ENCODE measurements at places on chromosomes 1 and 21. TPM values are rescaled to one million over a fixed set of nuclear protein-coding genes. Genes with fewer than 3 reads are reported as not detected.

GRCh38 chr1:184935920-184936798 is 38.1 kb downstream of the NIBAN1 start:
- H3K4me1 ChIP-seq, result peaks cover 23% of the 10 kb centered on the region
- H3K4me3 ChIP-seq, result no peak overlapping the region
- H3K36me3 ChIP-seq, result no peaks in the 10 kb centered on the region
- no peaks in the 10 kb centered on the region for H3K27me3 ChIP-seq
- no peak for DNase-seq

DNA sequence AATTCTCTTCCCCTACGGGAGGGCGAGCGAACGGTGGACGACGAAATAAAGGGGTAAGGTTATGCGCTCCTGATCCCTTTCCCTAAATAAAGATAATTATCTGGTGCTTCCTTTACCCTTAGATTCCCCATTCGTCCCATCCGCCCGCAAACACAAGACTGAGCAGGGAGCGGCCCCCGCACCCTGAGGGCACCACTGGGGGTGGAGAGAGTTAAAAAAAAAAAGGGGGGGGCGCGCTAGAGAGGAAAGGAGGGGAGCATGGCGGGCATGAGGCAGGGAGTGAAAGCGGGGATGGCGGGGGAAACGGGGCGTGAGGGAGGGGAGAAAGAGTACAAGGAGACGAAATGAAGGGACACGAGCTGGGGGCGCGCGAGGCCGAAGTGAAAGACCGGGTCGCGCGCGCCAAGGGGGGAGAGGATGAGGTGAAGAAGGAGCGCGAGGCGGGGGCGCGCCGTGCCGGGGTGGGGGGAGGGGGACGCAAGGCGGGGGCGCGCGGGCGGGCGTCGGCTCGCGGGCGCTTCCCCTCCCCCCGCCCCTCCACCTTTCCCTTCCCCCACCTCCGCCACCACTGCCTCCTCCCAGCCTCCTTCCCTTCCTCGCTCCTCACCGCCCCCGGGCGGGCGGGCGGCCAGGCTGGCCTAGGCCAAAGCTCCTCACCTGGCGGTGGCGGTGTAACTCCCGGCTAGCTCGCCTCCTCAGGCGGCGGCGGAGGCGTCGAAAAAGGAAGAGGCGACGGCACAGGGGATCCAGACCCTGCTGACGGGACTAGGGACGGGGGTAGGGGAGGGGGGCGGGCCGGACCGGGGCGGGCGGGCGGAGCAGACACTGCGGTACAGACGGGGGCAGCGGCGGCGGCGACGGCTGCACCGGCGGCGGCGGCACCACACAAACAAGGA is 448 bp downstream of the GATAD2B start:
- H3K27me3 ChIP-seq, result no peaks in the 10 kb centered on the region
- no peak for DNase-seq
- peak overlapping the region; percentile 87 for H3K27ac ChIP-seq
- no peaks in the 10 kb centered on the region for H3K36me3 ChIP-seq

DNA sequence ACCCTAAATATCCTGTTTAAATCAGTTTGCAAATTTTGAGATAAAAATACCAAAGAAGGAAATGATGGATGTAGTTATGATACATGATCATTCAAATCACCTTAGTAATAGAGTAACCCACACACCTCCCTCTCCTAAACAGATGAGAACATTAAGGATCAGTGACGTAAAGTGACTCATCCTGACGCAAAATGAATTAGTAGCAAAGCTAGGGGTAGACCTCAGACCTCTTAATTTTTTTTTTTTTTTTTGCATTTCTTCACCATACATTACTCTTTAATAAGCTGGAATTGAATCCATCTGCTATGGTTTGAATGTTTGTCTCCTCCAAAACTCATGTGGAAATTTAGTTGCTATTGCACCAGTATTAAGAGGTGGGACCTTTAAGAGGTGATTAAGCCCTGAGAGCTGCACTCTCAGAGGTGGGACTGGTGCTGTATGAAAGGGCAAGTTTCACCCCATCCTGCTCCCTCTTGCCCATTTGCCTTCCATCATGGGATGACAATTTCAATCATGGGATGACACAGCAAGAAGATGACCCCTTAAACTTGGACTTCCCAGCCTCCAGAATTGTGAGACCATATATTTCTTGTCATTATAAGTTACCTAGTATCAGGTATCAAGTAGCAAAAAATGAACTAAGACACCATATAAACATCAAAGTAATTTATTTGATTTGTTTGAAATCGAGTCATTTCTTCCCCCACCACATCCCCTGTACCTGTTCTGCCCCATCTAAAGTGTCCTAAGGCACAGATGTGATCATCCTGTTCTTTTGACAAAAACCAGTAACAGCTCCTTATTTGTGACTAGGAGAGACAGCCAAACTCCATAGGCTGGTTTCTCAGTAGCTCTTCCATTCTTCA is 114.6 kb upstream of the DUSP10 start:
- no peaks in the 10 kb centered on the region for H3K36me3 ChIP-seq
- no peak overlapping the region for H3K4me3 ChIP-seq
- peaks cover under 1% of the 10 kb centered on the region for H3K4me1 ChIP-seq

GRCh38 chr21:29571949-29572348 is 273.2 kb downstream of the BACH1 start:
- H3K27me3 ChIP-seq, result no peaks in the 10 kb centered on the region
- H3K27ac ChIP-seq, result no peak overlapping the region
- H3K4me1 ChIP-seq, result no peaks in the 10 kb centered on the region

GRCh38 chr21:33047231-33047630 is 21.5 kb downstream of the OLIG2 start:
- no peaks in the 10 kb centered on the region for H3K36me3 ChIP-seq
- no peak for DNase-seq
- H3K4me3 ChIP-seq, result no peak overlapping the region
- no peak overlapping the region for H3K27ac ChIP-seq
- no peaks in the 10 kb centered on the region for H3K4me1 ChIP-seq

GRCh38 chr1:211939876-211940468 is 95.4 kb downstream of the INTS7 start:
- H3K27me3 ChIP-seq, result no peaks in the 10 kb centered on the region
- H3K36me3 ChIP-seq, result peaks cover 2% of the 10 kb centered on the region
- H3K4me3 ChIP-seq, result no peak overlapping the region
- H3K27ac ChIP-seq, result no peak overlapping the region

- DNase-seq, result no peak
- H3K27me3 ChIP-seq, result no peaks in the 10 kb centered on the region
- no peak overlapping the region for H3K4me3 ChIP-seq
- H3K4me1 ChIP-seq, result no peaks in the 10 kb centered on the region
These were observed 16.4 kb downstream of the SUSD4 start for GRCh38 chr1:223347583-223347982.

GRCh38 chr1:71521655-71522264 is 440.9 kb upstream of the ZRANB2 start:
- H3K27ac ChIP-seq, result no peak overlapping the region
- H3K27me3 ChIP-seq, result no peaks in the 10 kb centered on the region
- H3K36me3 ChIP-seq, result no peaks in the 10 kb centered on the region
- H3K4me1 ChIP-seq, result no peaks in the 10 kb centered on the region
- H3K4me3 ChIP-seq, result no peak overlapping the region
- no peak for DNase-seq

GRCh38 chr1:168439456-168440375 is 104.1 kb downstream of the XCL2 start:
- DNase-seq, result peak; percentile 45
- H3K4me3 ChIP-seq, result peak overlapping the region; percentile 46
- H3K36me3 ChIP-seq, result no peaks in the 10 kb centered on the region
- H3K27me3 ChIP-seq, result no peaks in the 10 kb centered on the region
- H3K27ac ChIP-seq, result no peak overlapping the region

- H3K36me3 ChIP-seq, result no peaks in the 10 kb centered on the region
- H3K4me3 ChIP-seq, result no peak overlapping the region
- peak overlapping the region; percentile 39 for H3K27ac ChIP-seq
- no peak for DNase-seq
- H3K27me3 ChIP-seq, result no peaks in the 10 kb centered on the region
- peaks cover 9% of the 10 kb centered on the region for H3K4me1 ChIP-seq
These were observed 71.1 kb downstream of the IER5 start for GRCh38 chr1:181159451-181160140.

DNA sequence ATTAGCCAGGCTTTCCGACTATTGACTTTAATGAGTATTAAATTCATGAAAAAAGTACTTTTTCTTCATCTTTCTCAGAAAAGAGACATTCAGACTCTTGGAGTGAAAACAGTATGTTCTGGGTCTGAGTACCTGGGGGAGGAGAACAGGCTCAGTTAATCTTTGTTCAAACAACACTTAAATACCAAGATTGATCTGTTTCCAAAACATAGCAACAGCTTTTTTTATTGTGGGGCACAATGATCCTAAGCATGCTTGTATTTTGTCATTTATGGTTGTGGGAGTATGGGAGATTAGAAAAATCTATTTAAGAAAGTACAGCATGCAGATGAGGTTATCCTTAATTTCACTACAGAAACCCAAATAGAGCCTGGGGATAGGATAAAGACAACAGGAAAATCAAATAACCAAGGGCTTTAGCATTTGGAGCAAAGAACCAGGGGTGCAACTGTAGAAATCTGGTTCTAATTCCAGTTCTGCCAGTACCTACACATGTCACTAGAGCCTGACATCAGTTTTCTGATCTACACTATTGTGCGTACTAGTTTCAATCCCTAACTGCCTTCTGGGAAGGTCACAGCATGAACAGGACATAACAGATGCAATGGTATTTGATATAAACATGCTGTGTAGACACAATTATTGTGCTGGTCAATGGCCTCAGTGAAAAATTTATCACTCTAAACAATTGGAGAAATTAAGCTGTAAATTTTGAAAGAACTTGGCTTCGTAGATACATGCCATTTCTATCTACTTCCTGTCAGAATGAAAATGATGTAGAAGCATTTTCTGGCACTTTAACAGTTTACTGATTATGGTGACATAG is 91.2 kb downstream of the KCNK1 start:
- H3K27me3 ChIP-seq, result no peaks in the 10 kb centered on the region
- H3K4me3 ChIP-seq, result no peak overlapping the region
- H3K36me3 ChIP-seq, result no peaks in the 10 kb centered on the region
- no peak for DNase-seq
- H3K27ac ChIP-seq, result no peak overlapping the region

- H3K4me3 ChIP-seq, result no peak overlapping the region
- H3K4me1 ChIP-seq, result no peaks in the 10 kb centered on the region
- no peak for DNase-seq
- no peaks in the 10 kb centered on the region for H3K36me3 ChIP-seq
These were observed 191.8 kb downstream of the ZNF326 start for GRCh38 chr1:90186506-90187322.

DNA sequence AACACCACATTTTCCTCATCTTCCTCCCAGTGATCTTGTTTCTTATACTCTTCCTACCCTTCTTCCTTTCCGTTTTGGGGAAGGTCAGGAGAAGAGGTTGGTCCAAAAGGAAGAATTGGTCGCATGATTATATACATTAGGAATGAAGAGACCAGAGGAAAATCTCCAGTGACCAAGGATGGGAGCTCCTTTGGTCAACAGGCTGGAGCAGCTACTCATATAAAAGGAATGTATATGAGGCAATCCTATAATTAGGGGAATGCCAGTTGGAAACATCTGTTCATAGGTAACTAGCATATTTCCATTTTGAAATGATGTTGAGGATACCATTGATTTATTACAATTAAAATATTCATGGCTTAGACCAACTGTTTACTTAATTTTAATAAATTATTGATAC is 114.5 kb downstream of the LRRC40 start:
- H3K27ac ChIP-seq, result no peak overlapping the region
- no peak overlapping the region for H3K4me3 ChIP-seq
- H3K36me3 ChIP-seq, result no peaks in the 10 kb centered on the region
- no peak for DNase-seq

- H3K27ac ChIP-seq, result peak overlapping the region; percentile 64
- DNase-seq, result no peak
These were observed 156.7 kb downstream of the SYT2 start for GRCh38 chr1:202553560-202554038.

- H3K36me3 ChIP-seq, result no peaks in the 10 kb centered on the region
- H3K4me3 ChIP-seq, result no peak overlapping the region
- H3K27me3 ChIP-seq, result no peaks in the 10 kb centered on the region
- no peak overlapping the region for H3K27ac ChIP-seq
- DNase-seq, result no peak
These were observed 151.9 kb downstream of the NTPCR start for GRCh38 chr1:233102341-233102740.

GRCh38 chr1:16120940-16121410 is 34.9 kb downstream of the EPHA2 start:
- H3K4me1 ChIP-seq, result no peaks in the 10 kb centered on the region
- H3K27ac ChIP-seq, result no peak overlapping the region
- peaks cover 4% of the 10 kb centered on the region for H3K36me3 ChIP-seq
- DNase-seq, result no peak
- H3K4me3 ChIP-seq, result no peak overlapping the region

DNA sequence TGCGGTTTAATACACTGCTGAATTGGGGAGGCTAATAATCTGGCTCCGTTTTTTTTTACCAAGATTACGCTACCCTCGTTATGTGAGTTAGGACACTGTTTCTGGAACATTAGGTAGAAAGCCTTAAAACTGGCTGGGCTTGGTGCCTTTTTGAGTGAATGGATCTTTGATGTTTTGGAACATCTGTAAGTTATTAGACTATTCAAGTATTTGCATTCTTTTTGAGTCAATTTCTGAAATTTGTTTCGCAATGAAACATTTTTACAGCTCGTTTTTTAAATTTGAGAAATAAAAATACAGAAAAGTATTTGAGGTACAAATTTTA is 106.9 kb downstream of the LTN1 start:
- no peak for DNase-seq
- H3K36me3 ChIP-seq, result peaks cover 8% of the 10 kb centered on the region
- H3K27ac ChIP-seq, result peak overlapping the region; percentile 78
- no peak overlapping the region for H3K4me3 ChIP-seq

DNA sequence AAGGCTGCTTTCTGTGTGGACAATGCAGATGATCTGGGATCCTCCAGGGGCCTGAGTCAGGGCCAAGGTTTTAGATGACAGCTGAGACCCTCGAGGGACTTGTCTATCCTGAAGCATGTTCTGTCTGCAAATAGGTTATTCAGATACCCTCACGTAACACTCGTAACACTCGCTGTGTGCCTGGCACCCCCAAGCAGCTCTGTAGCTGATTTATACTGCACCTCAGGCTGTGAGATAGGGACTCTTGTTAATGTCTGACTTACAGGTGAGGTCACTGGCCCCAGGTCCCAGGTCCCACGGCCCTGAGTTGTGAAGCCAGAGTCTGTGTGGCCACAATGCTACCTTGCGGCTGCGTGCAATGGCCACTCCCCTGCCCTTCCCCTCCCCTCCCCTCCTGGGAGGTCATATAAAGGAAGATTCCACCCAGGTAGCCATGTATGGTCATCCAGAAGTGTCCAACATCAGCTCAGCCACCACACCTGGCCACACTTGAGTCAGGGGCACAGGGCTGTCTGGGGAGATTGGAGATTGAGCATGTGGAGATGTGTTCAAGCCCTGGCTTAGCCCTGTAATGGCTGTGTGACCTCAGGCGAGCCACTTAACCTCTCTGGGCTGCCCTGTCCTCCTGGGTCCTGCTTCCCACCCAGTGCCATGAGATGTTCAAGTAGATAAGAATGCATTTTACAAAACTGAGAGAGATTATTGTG is 687.7 kb downstream of the MATN1 start:
- no peak overlapping the region for H3K4me3 ChIP-seq
- no peaks in the 10 kb centered on the region for H3K36me3 ChIP-seq
- DNase-seq, result no peak
- no peaks in the 10 kb centered on the region for H3K27me3 ChIP-seq

The FCRL1 gene
- total RNA-seq, result not detected

The L1TD1 gene
- total RNA-seq, result 0.63 TPM

The SLAMF8 gene
- total RNA-seq, result 5.6 TPM

The SPRR2B gene
- not detected for total RNA-seq

The MFAP2 gene
- 62.2 TPM for total RNA-seq

The FAM131C gene
- total RNA-seq, result not detected

The GJB5 gene
- total RNA-seq, result not detected

The NBPF19 gene
- 22.9 TPM for total RNA-seq

The KISS1 gene
- total RNA-seq, result not detected

The RHBG gene
- total RNA-seq, result not detected

The RRP1 gene
- 21.3 TPM for total RNA-seq

The CEP170 gene
- total RNA-seq, result 59.8 TPM

The FAM151A gene
- not detected for total RNA-seq
